ENCODE measurements at places on chromosomes 16 and 17.
A peak's percentile ranks its signal among the peaks of the same experiment; 100 is the strongest.

DNA sequence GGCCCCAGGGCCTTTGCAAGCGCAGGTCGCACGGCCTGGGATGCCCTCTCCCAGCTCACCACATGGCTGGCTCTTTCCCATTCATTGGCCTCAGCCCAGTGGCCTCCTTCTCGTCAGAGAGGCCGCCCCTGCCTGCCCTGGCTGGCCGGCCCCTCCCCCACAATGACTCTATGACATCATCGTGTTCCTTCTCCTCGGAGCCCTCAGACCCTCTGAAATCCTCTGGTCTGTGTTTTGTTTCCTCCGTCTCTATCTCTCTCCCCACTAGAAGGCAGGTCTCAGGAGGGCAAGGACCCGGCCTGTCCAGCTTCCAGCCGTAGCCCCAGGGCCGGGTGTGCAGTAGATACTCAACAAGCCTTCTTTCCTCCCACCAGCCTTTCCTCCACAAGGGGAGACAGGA is 164.8 kb upstream of the FOXF1 start:
- DNase-seq, result no peak

DNA sequence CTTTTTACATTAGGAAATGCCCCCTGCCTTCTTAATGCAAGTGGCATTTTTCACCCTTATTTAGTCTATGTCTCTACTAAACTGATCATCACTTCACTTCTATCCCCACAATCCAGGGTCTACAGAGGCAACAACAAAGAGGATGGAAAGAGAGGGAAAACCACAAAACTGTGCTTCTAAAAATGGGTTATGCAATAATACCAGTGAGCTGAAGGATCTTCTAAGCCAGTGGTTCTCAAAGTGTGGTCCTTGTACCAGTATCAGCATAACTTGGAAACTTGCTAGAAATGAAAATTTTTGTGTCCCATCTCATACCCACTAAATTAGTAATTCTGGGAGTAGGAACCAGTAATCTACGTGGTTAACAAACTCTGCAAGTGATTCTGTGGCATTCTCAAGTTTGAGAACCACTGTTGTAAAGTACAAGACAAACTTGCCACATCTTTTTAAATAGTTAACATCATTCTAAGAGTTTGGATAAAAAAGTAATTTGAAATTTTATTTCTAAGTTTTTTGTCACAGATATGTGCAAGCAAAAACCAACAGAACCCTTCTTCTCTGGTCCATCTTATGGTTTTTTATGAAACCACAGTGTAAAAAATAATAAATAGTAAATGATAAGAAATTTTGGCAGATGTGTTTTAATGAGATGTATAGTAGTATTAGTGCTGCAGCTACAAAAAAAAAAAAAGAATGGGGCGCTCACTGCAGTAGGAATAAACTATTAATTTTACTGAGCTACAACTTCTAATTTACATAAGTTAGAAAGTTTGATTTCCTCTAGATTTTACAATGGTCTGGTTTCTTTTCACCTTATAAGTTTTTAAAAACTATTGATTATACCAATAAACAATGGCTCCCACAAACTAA is 16.2 kb downstream of the CDC27 start:
- DNase-seq, result no peak

- no peak for DNase-seq
Observed at GRCh38 chr16:49701789-49702494, 154.0 kb downstream of the ZNF423 start.

DNA sequence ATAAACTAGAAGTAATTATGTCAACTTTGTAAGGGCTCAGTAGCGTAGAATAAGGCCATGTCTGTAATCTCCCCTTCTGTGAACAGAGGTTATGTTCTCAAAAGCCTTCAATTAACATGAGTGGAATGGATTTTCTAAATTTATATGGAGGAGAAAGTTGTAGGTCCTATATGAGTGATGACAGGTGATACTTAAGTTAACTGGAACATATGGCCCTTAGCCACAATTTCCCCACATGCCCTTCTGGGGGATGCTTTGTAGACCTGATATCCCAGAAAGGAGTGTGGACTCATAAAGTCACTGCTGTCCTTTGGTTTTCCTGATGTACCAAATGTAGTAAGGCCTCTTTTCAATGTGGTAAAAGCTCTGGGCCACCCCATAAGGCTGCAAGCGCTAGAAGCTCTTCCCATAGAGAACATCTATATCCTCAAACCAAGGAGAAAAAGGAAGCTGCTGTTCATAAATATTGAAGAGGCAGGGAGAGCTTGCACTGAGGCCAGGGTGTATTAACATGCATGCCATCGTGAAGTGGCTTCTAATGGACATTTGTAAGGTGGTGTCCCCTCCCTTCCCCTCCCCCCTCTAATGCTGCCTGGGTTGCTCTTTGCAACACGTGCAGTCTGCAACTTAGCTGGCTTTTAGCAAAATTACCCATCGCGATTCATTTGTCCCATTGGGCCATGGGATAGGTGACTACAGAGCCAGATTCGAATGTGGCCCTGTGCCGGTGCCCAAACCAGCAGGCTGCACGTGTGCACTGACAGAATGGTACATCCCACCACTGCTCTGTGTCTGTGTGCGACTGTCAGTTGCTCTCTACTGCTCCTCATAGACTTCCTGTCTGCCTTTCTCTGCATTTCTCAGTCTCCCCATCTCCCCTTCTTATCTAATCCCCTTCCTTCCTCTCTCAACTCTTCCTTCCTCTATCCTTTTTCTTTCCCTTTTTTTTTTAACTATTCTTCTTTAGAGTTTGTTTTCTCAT is 269.0 kb downstream of the WWOX start:
- no peak for DNase-seq

DNA sequence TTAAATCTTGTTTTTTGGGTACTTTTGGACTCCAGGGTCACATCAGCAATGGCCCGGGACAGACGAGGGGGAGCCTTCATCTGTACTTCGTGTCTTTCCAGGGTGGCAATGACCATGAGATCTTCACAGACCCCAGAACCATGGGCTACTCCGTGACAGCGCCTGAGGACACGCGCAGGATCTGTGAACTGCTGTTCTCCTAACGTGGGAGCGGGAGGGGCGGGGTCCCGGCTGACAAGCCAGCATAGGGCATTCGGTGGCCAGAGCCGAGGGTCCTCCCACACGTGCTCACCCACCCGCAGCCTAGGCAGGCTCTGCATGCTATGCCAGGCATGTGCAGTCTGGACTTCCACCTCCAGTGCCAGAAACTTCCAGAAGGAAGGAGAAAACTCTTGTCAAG is 21.2 kb downstream of the CARHSP1 start:
- DNase-seq, result no peak

- DNase-seq, result peak; percentile 63
Observed at GRCh38 chr16:50699326-50700159, 6.1 kb downstream of the NOD2 start.

DNA sequence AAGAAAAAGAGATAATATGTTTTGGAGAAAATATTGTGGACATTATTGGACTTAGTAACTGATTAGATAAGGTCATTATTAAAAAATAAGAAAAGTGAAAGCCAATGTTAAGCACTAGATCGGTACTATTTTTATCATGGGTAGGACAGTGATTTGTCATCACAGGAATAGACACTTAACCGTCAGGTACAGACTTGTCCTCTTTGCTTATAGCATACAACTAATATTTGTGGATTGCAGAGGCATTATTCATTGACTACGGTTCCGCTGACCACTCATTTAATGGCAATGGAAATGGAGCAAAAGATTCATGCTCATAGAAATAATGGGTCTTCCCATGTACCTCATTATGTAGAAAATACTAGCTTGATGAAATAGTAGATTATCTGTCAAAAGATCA is 596.3 kb upstream of the CA10 start:
- no peak for DNase-seq

- DNase-seq, result no peak
Observed at GRCh38 chr17:77684803-77685798, 273.4 kb upstream of the TNRC6C start.

DNA sequence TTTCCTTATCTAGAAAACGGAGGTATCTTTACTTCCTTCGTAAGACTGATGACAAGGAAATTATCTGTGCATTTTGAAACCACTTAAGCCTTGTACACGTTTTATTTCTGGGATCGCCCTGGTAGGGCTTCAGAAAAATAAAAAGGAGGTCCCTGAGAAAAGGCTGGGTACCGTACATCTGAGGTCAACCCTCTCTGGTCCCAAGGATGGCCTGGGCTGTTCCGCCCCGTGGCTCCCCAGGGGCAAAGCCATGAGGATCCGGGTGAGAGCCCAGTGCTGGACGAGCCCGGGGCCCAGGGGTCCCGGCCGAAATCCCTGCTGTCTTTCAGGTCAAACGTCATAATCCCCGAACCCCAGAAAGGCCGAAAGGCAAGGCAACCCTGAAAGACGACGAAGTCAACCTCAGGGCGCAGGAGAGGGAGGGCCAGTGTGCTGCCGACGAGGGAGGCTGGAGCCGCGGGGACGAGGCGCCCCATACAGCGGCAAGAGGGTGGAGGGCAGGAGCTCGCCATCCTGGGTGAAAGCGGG is 656 bp upstream of the FUS start:
- no peak for DNase-seq

DNA sequence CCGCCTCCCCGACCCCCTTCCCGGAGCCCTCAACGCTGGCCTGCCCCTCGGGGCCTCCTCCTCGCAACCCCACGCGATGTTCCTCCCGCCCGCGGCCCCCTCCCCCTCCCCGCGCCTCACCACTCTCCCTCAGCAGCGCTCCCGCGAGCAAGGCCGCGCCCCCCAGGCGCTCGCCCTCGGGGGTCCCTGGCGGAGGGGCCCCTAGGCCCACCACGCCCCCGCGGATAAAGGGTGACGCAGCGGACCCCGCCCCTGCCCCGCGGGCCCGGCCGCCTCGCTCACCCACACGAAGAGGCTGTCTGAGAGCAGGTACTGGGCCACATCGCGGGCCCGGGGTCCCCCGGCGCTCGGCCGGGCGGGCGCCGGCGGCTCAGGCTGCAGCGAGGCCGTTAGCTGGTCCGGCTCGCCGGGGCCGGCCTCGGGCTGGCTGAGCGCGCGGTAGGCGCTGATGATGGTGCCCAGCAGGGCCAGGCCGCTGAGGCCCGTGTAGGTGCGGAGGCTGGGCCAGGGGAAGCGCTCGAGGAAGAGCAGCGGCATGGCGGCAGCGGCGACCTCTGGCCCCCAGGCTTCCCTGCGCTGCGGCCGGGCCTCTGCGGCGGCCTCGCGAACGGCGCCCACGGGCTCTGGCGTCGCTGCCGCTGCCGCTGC is 430 bp downstream of the AMFR start:
- DNase-seq, result peak; percentile 31

DNA sequence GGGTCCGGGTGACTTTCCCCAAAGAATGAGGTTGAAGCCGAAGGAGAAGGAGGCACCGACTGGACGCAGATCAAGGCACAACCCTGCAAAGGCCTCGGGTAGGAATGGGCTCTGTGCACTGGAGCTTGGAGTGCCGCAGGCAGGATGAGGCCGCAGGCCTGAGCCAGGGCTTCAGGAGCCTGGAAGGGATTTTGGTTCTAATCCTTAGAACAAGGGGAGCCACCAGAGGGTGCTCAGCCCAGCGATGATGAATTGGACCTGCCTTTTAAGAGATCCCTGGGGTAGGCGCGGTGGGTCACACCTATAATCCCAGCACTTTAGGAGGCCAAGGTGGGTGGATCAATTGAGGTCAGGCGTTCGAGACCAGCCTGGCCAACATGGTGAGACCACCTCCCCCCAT is 8.1 kb downstream of the CIBAR2 start:
- no peak for DNase-seq

GRCh38 chr17:27596566-27597187 is 34.3 kb upstream of the LGALS9 start:
- no peak for DNase-seq

- peak; percentile 79 for DNase-seq
Observed at GRCh38 chr17:27481327-27481726, 25.1 kb downstream of the KSR1 start.

GRCh38 chr17:16584273-16584995 is 15.4 kb upstream of the ZNF287 start:
- DNase-seq, result peak; percentile 97

DNA sequence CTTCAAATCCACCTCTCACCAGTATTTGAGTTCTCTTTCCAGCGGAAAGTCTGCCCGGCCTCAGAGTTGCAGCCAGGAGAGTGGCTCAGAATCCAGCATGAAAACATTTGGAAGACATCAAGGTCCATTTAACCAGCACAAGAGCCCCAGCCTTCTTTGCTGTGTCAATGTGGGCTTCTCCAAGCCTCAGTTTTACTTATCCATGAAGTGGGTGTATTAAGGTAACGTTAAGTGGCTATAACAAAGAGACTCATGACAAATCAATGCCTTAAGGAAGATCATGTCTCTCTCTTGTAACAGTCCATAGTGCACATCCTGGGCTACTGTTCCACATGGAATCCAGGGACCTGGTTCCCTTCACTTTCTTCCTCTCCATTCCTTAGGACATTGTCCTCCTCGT is 959 bp upstream of the SPPL2C start:
- DNase-seq, result no peak

- DNase-seq, result no peak
Observed at GRCh38 chr17:3894911-3895343, 2.1 kb upstream of the CAMKK1 start.

DNA sequence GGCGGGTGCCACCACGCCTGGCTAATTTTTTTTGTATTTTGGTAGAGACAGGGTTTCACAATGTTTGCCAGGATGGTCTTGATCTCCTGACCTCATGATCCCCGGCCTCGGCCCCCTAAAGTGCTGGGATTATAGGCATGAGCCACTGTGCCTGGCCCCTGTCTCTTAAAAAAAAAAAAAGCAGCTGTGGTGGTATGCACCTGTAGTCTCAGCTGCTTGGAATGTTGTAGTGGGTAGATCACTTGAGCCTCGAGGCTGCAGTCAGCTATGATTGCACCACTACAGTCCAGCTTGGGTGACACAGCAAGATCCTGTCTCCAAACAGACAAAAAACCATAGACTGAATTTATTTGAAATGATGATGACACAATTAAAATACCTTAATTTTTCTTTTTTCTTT is 24.3 kb downstream of the CDK12 start:
- DNase-seq, result no peak

DNA sequence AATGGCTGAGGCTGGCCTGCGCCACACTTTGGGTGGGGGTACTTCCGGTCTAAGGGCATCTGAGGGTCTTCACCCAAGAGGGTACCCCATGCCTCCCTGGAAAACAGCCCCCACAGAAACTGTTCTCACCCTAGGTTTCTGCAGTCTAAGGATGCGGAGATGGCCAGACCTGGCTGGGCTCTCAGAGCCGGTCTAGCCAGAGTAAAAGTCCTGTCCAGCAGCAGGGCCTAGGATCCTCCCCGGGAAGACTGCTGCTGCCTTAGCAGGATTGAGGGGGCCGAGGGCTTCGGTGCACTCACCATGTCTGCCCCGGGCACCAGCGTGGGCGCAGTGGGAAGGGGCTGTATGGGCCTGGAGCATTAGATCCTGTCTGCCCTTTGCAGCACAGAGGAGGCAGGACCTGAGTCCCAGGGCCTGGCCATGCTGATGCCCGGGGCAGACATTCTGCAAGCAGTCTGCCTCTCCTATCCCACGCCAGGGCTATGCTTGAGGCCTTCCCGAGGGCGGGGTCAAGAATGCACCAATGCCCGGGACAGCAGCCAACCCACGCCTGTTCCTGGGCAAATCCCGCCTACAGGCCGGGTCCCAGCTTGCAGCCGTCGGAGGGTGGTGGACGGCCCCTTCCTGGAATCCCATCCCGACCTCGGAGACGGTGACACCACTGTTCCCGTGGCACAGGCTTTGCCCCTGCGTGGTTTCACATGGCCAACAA is 54.7 kb downstream of the CBFA2T3 start:
- DNase-seq, result no peak

- DNase-seq, result peak; percentile 83
Observed at GRCh38 chr17:43720311-43721060, 38.1 kb downstream of the SOST start.

All from activated CD8-positive, alpha-beta T cell treated with anti-CD3 and anti-CD28 coated beads for 36 hours (primary cell).